Umbilical cord (tissue), 2 donors: ENCODE measurements at places on chromosomes 6 and 20. TPM values are rescaled to one million over a fixed set of nuclear protein-coding genes. Genes with fewer than 3 reads are reported as not detected.

- no peak for DNase-seq
Observed at GRCh38 chr6:82589509-82590206, 226.0 kb downstream of the TPBG start.

- peak; percentile 66 for DNase-seq
Observed at GRCh38 chr6:3230900-3231246, 3.4 kb upstream of the TUBB2B start.

The HCRTR2 gene
- total RNA-seq = 1.4 TPM

The PLG gene
- total RNA-seq = 5.3 TPM

- no peak for DNase-seq
Observed at GRCh38 chr6:6688283-6688682, 99.8 kb downstream of the LY86 start.

The ELOVL2 gene
- total RNA-seq = 29.4 TPM

The FAM217A gene
- 0.48 TPM for total RNA-seq

GRCh38 chr6:124536842-124537191 is 425.4 kb upstream of the RNF217 start:
- no peak for DNase-seq
